ENCODE measurements at places on chromosomes 6 and 20.

DNA sequence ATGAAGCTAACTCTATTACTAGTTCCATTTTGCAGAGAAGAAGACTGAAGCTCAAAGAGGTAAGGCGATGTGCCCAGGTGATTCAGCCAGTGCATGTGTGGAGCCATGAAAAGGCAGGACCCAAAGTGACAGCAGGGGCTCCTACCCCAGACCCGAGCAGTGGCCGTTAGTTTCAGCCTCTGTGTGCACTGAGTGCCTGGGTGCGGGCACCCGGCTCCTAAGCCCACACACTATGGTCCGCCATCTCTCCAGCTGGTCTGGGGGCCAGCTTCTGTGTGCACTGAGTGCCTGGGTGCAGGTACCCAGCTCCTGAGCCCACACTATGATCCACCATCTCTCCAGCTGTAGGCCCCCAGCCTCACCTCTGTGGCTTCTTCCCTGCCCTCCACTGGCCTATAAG lies 123.5 kb upstream of the CST7 start:
- H3K36me3 ChIP-seq: no peaks in the 10 kb centered on the region
- no peak for DNase-seq
- H3K27ac ChIP-seq: no peak overlapping the region
- H3K4me3 ChIP-seq: no peak overlapping the region
- no peaks in the 10 kb centered on the region for H3K4me1 ChIP-seq

GRCh38 chr6:114650891-114651290 lies 308.1 kb upstream of the HS3ST5 start:
- no peaks in the 10 kb centered on the region for H3K4me1 ChIP-seq
- no peaks in the 10 kb centered on the region for H3K27me3 ChIP-seq
- H3K4me3 ChIP-seq: no peak overlapping the region
- H3K27ac ChIP-seq: no peak overlapping the region

DNA sequence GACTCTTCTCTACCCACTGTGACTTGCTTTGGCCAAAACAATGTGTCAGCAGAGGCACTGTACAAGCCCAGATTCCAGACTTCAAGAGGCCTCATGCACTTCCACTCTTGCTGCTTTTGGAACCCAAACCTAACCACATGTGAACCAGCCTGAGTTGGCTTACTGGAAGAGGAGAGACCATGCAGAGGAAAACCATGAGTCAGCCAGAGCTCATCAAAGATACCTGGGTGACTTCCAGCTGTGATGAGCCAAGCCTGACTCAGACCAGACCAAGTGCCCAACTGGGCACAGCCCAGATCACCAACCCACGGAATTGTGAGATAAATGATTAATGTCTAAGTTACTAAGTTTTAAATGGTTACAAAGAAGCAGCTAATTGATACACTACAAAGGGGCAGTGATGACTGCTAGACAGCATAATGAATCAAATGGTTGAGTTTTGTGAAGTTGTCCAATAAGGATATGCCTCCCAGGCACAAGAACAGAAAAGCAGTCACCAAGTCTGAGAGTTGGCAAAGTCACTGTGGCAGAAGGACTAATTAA lies 16.2 kb upstream of the BEND6 start:
- H3K36me3 ChIP-seq: no peaks in the 10 kb centered on the region
- no peak overlapping the region for H3K4me3 ChIP-seq
- DNase-seq: peak; percentile 2
- H3K27ac ChIP-seq: no peak overlapping the region
- H3K27me3 ChIP-seq: no peaks in the 10 kb centered on the region

DNA sequence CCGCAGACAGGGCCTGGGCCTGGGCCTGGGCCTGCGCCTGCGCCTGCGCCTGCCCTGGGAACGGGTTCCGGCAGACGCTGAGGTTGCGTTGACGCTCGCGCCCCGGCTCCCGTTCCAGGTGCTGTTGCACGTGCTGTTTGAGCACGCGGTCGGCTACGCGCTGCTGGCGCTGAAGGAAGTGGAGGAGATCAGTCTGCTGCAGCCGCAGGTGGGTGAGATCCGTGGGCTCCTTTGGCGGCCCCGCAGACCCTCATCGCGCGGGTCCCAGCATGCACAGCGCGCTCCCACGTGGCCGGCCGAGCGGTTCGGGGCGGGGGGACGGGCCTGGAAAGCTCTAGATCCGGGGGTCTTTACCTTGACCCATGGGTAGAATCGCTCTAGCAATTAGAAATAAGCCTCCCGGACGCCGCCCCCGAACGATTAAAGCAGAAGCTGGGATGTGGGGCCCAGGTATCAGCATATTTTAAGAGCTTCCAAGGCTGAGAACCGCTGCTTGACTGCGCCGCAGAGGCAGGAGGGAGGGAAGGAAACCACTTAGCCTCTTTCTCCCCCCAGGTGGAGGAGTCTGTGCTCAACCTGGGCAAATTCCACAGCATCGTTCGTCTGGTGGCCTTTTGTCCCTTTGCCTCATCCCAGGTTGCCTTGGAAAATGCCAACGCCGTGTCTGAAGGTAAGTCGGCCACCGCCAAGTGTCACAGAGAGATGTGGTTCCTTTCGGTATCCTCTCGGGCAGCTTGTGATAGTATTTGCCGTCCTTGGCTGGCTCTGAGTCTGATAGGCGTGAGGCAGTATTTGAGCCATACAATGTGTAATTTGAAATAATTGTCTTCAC lies 508 bp downstream of the NOP56 start:
- peak overlapping the region; percentile 83 for H3K27ac ChIP-seq
- H3K27me3 ChIP-seq: no peaks in the 10 kb centered on the region
- DNase-seq: no peak
- peak overlapping the region; percentile 99 for H3K4me3 ChIP-seq
- peaks cover 49% of the 10 kb centered on the region for H3K36me3 ChIP-seq
- peaks cover 10% of the 10 kb centered on the region for H3K4me1 ChIP-seq

DNA sequence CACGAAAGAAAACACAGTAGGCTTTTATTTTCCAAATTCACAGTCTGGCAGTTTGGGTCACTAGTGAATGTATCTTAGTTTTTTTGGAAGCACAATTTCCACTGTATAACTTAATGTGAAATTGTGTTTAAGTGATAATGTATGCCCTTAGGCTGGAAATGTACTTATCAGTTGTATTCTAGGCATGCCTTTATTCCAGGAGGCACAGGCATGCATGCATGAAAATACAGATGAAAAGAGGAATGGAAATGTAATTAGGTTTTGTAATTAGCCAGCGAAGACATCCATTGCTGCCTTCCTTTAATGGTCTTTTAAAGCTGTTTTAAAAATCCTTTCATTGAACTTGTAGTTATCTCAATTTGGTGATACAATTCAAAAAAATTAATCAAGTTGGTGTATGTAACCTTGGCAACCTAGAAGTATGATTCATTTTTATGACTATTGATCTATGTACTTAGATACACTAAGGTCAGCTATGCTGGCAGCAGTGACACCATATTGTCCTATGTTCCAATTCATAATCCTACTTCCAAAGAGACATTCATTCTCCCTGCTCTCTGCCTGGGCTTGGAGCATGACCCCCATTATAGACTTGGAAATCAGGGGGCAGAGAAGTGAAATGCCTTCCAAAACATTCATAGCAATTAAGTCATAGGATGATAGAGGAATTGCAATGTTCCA lies 73.1 kb downstream of the SNAP25 start:
- DNase-seq: no peak
- no peak overlapping the region for H3K4me3 ChIP-seq
- no peak overlapping the region for H3K27ac ChIP-seq
- H3K27me3 ChIP-seq: no peaks in the 10 kb centered on the region

DNA sequence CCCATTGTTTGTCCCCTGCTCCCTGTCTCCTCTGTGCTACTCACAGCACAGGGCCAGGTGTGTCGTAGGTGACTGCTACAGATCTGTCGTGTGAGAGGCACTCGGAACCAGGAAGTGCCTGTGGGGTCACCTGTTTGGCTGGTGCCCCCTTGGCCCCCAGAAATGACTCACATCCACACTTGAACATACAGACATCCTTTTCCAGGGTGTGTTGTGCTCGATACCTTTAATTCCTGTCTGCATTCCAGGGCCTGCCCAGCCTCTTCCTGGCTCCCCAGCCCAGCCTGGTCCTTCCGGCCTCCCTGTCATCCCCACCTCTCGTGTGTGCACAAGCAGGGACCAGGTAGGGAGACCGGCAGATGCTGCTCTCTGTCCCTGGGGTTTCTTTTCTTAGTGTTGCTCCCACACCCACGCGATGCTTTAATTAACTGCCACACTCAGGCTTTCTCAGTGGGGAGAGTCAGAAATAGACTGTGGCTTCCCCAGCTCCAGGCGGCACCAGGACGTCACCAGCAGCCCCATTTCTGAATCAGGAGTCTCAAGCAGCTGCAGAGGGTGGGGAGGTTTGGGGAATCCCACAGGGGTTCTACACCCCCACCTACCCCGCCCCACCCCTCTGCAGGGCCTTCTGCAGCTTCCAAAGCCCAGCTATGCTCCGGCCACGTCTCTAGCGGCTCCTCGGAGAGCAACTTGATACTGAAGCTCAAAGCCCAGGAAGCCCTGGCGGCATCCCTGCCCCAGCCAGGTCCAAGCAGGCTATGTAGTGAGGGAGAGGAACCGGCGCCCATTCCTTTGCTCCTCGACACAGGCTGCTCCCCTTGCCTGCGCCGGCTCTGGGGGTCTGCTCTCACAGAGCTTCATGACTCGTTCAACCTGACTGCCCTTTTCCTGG lies 102.2 kb downstream of the SYCP2 start:
- no peak overlapping the region for H3K27ac ChIP-seq
- H3K4me1 ChIP-seq: peaks cover 17% of the 10 kb centered on the region
- no peaks in the 10 kb centered on the region for H3K36me3 ChIP-seq

DNA sequence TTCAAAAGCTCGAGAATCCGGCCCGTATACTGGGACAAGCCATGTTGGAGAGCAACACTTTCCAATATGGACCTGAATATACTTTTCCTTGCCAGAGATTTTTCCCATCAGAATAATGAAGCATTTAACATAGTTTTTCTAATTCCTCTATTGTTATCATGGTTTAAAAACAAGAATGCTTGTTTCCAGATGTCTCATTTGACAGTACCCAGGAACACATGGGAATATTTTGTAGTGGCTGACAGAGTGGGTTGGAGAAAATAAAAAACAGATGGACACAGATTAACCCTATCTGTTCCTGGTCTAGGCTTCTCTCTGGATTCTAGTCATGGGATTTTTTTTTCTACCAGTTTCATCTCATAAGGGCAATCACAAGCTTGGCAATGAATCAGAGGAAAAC lies 164.8 kb upstream of the CEP162 start:
- DNase-seq: no peak
- no peak overlapping the region for H3K4me3 ChIP-seq
- no peaks in the 10 kb centered on the region for H3K27me3 ChIP-seq
- H3K36me3 ChIP-seq: no peaks in the 10 kb centered on the region
- no peak overlapping the region for H3K27ac ChIP-seq

DNA sequence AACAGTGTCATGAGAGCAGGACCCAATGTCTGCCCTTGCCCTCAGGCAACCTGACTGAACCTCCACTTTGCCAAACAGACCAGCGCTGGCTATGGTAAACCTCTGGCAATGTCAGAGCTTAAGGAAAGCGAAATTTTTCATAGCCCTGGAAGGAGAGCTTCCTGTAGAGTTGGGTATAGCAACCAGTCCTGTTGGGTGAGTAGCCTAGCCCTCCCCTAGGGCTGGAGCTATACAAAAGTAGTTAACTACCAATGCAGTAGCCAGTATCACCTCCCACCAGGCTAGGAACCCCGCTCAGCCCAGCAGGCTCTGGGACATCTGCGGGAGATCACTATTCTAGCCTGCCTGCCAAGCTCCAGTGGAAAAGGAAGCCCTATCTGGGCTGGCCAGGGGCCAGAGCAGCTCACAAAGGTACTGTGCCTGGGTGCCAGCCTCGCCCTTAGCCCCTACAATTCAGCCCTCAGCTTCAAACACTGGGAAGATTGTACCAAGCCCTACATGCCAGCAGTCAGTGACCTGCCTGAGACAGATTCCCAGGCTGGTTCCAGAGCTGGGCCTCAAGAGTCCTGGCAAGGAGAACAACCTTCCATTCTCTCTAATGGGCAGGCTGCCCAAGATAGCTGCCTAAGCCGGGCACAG lies 7.9 kb downstream of the WFDC3 start:
- H3K27me3 ChIP-seq: peaks cover 14% of the 10 kb centered on the region
- no peak overlapping the region for H3K4me3 ChIP-seq
- no peak for DNase-seq
- H3K4me1 ChIP-seq: peaks cover 41% of the 10 kb centered on the region

GRCh38 chr6:3438190-3439167 lies 18.4 kb downstream of the SLC22A23 start:
- peaks cover 4% of the 10 kb centered on the region for H3K4me1 ChIP-seq
- DNase-seq: peak; percentile 40
- H3K27ac ChIP-seq: peak overlapping the region; percentile 7
- no peaks in the 10 kb centered on the region for H3K27me3 ChIP-seq

GRCh38 chr6:144158133-144158532 lies 7.8 kb downstream of the STX11 start:
- peaks cover 10% of the 10 kb centered on the region for H3K36me3 ChIP-seq
- H3K4me3 ChIP-seq: no peak overlapping the region
- H3K27me3 ChIP-seq: no peaks in the 10 kb centered on the region
- peaks cover 28% of the 10 kb centered on the region for H3K4me1 ChIP-seq

DNA sequence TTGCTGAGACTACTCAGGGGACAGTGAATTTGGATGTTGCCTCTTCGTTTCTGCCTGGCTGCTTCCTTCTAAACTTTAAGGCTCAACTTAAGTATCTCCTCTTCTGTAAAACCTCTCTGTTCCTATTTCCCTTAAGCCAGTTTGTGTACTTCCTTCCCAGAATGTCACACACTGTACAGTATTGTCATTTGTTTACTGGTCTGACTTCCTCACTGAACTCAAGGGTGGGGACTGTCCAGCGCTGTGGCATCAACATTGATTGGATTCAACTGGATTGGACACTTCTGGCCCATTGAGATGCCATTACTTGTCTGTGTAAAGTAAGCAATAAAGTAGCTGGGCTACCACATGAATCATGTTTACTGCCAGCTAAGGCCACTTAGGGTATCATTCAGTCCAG lies 69.7 kb downstream of the ANKS1A start:
- no peak overlapping the region for H3K4me3 ChIP-seq
- H3K27me3 ChIP-seq: no peaks in the 10 kb centered on the region
- H3K4me1 ChIP-seq: no peaks in the 10 kb centered on the region
- H3K36me3 ChIP-seq: no peaks in the 10 kb centered on the region
- H3K27ac ChIP-seq: no peak overlapping the region

DNA sequence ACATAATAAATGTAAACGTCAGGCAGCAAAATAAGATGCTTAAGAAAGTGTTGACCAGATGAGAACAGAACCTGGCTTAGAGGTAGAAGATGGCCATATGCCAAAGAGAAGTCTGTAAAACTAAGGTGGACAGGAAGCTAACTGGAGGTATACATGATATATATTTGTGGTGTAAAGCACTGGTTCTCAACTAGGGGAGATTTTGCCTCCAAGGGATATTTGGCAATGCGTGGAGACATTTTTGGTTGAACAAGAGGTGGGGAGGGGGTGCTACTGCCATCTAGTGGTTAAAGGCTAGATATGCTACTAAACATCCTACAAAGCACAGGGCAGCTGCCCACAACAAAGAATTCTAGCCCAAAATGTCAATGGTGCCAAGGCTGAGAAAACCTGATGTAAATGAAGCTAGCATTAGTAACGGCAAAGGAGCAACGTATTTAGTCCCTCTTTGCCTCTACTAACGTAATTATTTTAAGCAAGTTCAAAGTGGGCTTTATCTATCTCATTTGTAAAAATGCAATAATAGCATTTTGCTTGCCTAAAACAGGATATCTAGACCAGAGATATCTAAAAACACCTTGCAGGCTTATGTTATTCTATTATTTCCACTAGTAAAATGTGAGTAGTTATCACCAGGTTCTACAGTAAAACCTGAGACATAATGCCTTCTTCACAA lies 182.6 kb downstream of the RNGTT start:
- no peaks in the 10 kb centered on the region for H3K27me3 ChIP-seq
- H3K27ac ChIP-seq: no peak overlapping the region
- DNase-seq: peak; percentile 95
- no peak overlapping the region for H3K4me3 ChIP-seq
